Activated CD4-positive, alpha-beta memory T cell treated with anti-CD3 and anti-CD28 coated beads, Interleukin-2, amount 10 ng/mL, durations not matched to agents 7 days and 5 days (primary cell): ENCODE measurements at places on chromosomes 4 and X. TPM values are rescaled to one million over a fixed set of nuclear protein-coding genes. Genes with fewer than 3 reads are reported as not detected.
A peak's percentile ranks its signal among the peaks of the same experiment; 100 is the strongest.

DNA sequence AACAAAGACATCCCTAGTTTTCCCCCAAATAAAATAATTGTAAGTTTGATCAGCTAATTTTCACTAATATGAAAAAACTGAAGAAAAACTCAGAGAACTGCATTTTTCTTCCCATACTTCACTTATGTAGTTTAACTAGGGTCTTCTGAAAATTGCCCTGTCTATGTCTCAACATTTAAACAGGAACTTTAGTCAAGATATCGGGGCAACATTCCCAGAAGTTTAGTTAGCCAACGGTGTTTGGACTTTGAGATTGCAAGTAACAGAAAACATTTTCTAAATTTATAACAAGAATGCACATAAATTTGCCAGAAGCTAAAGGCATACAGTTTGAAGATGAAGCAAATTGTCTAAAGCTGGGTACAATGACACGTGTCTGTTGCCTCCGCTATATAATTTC lies 201.1 kb downstream of the ARAP2 start:
- no peak overlapping the region for H3K27ac ChIP-seq
- no peaks in the 10 kb centered on the region for H3K4me1 ChIP-seq
- H3K27me3 ChIP-seq = no peaks in the 10 kb centered on the region
- no peaks in the 10 kb centered on the region for H3K36me3 ChIP-seq
- DNase-seq = no peak

DNA sequence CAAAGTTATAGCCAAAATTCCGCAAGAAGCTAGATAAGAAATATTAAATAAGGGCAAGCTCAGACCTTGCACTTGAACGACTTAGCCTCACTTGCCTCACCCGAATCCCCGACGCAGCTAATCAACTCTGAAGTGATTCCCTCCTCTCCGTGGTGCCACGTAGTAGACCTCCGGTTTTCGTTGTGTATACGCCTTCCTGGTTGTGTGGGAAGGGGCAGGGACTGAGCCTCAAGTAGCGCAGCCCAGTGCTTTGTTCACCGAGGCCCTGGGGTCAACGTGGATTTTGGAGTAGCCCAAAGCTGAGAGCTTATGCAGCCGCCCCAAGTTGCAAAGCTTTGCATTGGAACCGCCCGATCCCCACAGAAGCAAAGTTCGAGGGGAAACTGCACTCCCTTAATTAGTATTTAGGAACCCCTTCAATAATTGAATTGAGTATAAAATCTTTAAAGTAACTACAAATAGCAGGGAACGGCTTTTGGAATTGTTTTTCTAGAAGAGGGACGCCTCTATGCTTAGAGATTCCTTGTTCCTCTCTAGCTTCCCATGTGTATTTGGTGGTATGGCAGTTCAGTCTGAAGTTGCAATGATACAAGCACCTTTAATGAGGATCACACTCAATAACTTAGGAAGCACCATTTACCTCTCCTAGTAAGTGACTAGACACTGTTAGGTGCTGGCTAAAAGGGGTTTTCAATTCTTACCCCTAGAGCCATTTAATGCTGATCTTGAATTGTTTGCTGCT lies 55.7 kb downstream of the LINC00632 start:
- peak overlapping the region; percentile 65 for H3K4me3 ChIP-seq
- DNase-seq = no peak
- peaks cover 8% of the 10 kb centered on the region for H3K27me3 ChIP-seq
- H3K36me3 ChIP-seq = no peaks in the 10 kb centered on the region
- H3K27ac ChIP-seq = no peak overlapping the region
- peaks cover 13% of the 10 kb centered on the region for H3K4me1 ChIP-seq

GRCh38 chrX:45758738-45759397 lies 558.2 kb upstream of the DIPK2B start:
- peak; percentile 58 for DNase-seq
- H3K4me3 ChIP-seq = peak overlapping the region; percentile 72
- peak overlapping the region; percentile 92 for H3K27ac ChIP-seq
- H3K27me3 ChIP-seq = no peaks in the 10 kb centered on the region
- peaks cover 77% of the 10 kb centered on the region for H3K4me1 ChIP-seq
- peaks cover 55% of the 10 kb centered on the region for H3K36me3 ChIP-seq

- no peaks in the 10 kb centered on the region for H3K4me1 ChIP-seq
- DNase-seq = no peak
- no peak overlapping the region for H3K4me3 ChIP-seq
- peaks cover 34% of the 10 kb centered on the region for H3K36me3 ChIP-seq
- no peaks in the 10 kb centered on the region for H3K27me3 ChIP-seq
Measured at GRCh38 chrX:41895826-41896225, 27.5 kb downstream of the CASK start.

DNA sequence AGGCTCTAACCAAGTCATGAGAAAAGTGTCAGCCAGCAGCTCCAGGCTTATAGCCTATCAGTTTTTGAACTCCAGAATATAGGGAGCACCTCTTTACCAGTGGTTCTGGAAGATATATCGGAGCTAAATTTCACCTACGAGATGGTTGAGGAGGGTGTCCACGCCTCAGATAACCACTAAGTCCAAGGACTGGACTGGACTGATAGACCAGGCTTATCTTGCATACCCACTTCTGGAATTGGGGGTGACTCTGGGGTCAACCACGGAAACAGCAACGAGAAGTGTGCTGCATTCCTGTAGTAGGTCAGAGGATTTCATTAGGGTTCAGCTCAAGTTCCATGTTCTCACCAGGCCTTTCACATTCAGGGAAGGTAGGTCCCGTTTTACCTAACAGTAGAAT lies 38.6 kb upstream of the TRPC3 start:
- no peaks in the 10 kb centered on the region for H3K36me3 ChIP-seq
- H3K4me3 ChIP-seq = no peak overlapping the region
- H3K27ac ChIP-seq = no peak overlapping the region

DNA sequence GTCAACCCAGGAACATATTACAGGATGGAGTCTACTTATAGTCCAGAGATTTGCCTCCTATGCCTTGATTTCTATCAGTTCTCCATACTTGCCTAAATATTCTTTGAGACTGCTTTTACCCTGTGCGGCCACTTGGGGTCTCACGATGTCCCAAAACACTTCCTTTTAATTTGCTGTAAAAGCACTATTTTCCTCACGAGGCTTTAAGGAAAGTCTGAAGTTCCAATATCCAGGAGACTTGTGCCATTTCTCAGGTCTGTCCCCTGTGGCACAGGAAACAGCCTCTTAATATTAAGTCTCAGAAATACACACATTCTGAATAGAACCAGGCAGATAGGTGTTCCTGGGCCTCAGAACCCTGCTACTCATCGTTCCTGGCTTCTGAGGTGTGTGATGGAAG lies 142.9 kb downstream of the TMEM164 start:
- no peaks in the 10 kb centered on the region for H3K36me3 ChIP-seq
- no peak overlapping the region for H3K27ac ChIP-seq
- no peak overlapping the region for H3K4me3 ChIP-seq
- DNase-seq = peak; percentile 18
- peaks cover 7% of the 10 kb centered on the region for H3K4me1 ChIP-seq
- no peaks in the 10 kb centered on the region for H3K27me3 ChIP-seq

GRCh38 chrX:37984880-37985279 lies 21.5 kb upstream of the SYTL5 start:
- H3K4me1 ChIP-seq = peaks cover 3% of the 10 kb centered on the region
- no peak overlapping the region for H3K27ac ChIP-seq
- DNase-seq = no peak

- no peak for DNase-seq
- no peak overlapping the region for H3K27ac ChIP-seq
- peaks cover 38% of the 10 kb centered on the region for H3K4me1 ChIP-seq
- H3K27me3 ChIP-seq = no peaks in the 10 kb centered on the region
- no peak overlapping the region for H3K4me3 ChIP-seq
Measured at GRCh38 chr4:1244081-1244977, 4.6 kb downstream of the CTBP1 start.

GRCh38 chr4:161336016-161336530 lies 827.7 kb downstream of the FSTL5 start:
- no peaks in the 10 kb centered on the region for H3K4me1 ChIP-seq
- H3K4me3 ChIP-seq = no peak overlapping the region
- no peak for DNase-seq
- H3K36me3 ChIP-seq = no peaks in the 10 kb centered on the region
- H3K27me3 ChIP-seq = no peaks in the 10 kb centered on the region

- DNase-seq = no peak
- no peaks in the 10 kb centered on the region for H3K27me3 ChIP-seq
- H3K4me1 ChIP-seq = peaks cover 51% of the 10 kb centered on the region
- no peak overlapping the region for H3K27ac ChIP-seq
- H3K36me3 ChIP-seq = peaks cover 18% of the 10 kb centered on the region
Measured at GRCh38 chr4:168483811-168484210, 3.5 kb upstream of the DDX60L start.

The USP51 gene
- 1.1 TPM for total RNA-seq

The PIM2 gene
- total RNA-seq = 354 TPM

The CSN3 gene
- not detected for total RNA-seq

The ANXA10 gene
- total RNA-seq = not detected
